ENCODE measurements at places on chromosomes 13 and 19. TPM values are rescaled to one million over a fixed set of nuclear protein-coding genes. Genes with fewer than 3 reads are reported as not detected.

DNA sequence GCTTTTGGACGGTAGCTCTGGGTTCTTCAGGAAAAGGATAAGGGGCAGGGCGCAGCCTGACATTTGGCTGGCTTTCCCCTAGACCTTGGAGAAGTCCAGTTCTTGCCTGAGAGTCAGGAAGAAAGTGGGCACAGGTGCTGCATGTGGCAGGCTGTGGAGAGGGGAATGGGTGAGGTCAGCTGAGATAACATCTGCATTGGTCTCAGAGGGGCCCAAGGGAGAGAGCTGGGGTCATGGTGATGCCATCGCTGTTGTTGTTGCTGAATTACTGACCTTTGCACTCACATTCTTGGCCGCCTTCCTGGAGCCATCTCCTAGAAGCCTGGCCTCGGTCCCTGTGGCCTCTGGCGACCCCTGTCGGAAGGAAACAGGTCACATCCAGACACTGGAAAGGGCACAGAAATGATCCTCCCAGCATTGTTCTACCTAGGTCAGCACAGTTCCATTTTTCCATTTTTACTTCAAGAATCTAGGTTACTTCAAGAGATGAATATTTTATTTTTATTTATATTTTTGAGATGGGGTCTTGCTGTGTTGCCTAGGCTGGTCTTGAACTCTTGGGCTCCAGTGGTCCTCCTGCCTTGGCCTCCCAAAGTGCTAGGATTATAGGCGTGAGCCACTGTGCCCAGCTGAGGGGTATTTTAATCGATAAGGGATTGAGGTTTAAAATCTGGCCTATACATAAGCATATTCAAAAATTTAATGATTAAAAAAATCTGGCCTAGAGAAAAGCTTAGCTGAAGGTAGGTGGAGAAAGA is 6.5 kb upstream of the LIPE start:
- H3K4me3 ChIP-seq: no peak overlapping the region
- DNase-seq: no peak
- no peaks in the 10 kb centered on the region for H3K27me3 ChIP-seq
- no peak overlapping the region for H3K27ac ChIP-seq
- H3K36me3 ChIP-seq: no peaks in the 10 kb centered on the region

- no peaks in the 10 kb centered on the region for H3K27me3 ChIP-seq
- peaks cover 50% of the 10 kb centered on the region for H3K36me3 ChIP-seq
- H3K4me3 ChIP-seq: peak overlapping the region; percentile 86
- peak overlapping the region; percentile 94 for H3K27ac ChIP-seq
- DNase-seq: no peak
These were observed 1.2 kb downstream of the EEF2 start for GRCh38 chr19:3983936-3984583.

DNA sequence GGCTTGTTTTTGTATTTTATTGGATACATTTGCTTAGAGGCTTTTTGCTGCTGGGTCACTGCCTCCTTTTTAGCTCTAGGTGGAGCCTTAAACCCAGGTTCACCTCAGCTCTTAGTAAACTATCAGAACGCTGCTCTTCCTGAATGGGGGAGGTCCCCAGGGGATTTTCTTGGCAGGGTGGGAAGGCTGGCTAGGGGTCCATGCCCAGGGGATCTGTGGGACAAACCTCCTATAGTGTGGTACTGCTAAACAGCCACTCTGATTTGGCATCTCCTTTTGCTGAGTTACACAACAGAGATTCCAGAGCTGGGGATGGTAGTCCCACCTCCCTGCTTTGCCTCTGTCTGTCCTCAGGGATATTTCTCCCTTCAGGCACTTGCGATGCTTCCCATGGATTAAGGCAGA is 204.9 kb downstream of the ZIC5 start:
- no peaks in the 10 kb centered on the region for H3K36me3 ChIP-seq
- DNase-seq: no peak
- H3K4me1 ChIP-seq: no peaks in the 10 kb centered on the region
- no peaks in the 10 kb centered on the region for H3K27me3 ChIP-seq
- no peak overlapping the region for H3K4me3 ChIP-seq

GRCh38 chr19:1355568-1356507 is 27.9 kb upstream of the NDUFS7 start:
- peaks cover 12% of the 10 kb centered on the region for H3K4me1 ChIP-seq
- peak overlapping the region; percentile 75 for H3K27ac ChIP-seq
- DNase-seq: no peak
- H3K4me3 ChIP-seq: peak overlapping the region; percentile 92

GRCh38 chr13:78787190-78787589 is 128.2 kb upstream of the OBI1 start:
- no peak overlapping the region for H3K4me3 ChIP-seq
- H3K27me3 ChIP-seq: no peaks in the 10 kb centered on the region
- H3K4me1 ChIP-seq: no peaks in the 10 kb centered on the region
- H3K27ac ChIP-seq: no peak overlapping the region

Gene CYP4F2
- total RNA-seq: not detected

DNA sequence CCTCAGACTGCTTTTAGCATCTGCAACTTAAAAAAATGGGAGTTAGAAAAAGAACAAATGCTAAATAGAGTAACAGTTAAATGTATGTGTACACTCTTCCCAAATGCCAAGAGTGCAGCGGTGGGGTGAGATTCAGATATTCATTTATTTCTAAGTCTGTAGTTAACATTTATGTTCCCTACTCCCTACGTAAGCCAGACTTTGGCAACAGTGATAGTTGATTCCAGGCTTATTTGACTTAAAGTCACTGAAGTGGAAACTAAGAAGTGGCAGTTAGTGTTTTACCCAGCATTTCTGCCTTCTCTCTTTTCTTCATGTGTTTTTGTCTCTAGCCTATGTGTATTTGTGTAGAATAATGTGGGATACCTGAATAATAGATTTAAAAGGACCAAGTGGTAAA is 4.5 kb downstream of the MIR17HG start:
- H3K27me3 ChIP-seq: no peaks in the 10 kb centered on the region
- H3K4me3 ChIP-seq: no peak overlapping the region
- no peak for DNase-seq
- H3K27ac ChIP-seq: no peak overlapping the region
- H3K36me3 ChIP-seq: peaks cover 9% of the 10 kb centered on the region
- H3K4me1 ChIP-seq: peaks cover 21% of the 10 kb centered on the region

Gene ZNF490
- total RNA-seq: 8.1 TPM

DNA sequence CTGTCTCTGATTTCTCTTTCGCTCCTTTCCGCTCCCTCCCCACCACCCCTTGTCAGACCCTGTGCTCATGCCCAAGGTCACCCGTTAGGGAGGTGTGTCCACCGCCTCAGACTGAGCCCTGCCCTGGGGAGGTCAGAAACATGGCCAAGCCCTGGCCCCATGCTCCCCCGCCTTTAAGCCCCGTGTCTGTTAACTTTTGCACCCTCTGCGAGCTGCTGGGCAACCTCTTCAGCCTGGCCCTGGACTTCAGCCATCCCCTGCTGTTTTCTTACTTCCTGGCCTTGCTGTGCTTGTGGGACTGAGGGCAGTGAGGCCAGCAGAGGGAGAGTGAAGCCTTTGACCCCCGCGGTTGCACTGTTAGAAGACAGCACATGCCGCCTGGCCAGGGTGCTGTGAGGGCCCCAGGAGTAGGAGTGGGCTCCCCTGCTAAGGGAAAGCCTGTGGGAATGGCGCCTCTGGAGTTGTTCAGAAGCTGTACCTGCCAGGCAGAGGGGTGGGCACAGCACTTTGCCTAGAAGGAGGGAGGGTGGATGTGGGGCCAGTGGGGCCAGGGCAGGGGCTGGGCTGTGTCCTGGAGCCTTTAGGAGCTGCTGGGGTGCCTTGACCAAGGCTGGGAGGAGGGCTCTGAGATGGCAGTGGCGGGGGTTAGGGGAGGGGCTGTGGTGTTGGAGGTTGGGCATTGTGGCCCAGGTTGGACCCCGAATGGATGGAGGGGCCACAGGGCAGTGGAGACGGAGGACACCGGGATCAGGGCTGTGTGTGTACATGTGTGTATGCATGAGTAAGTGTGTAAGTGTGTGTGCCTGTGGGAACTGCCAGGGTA is 7.9 kb downstream of the UPF1 start:
- H3K27me3 ChIP-seq: no peaks in the 10 kb centered on the region
- no peak overlapping the region for H3K4me3 ChIP-seq
- peaks cover 31% of the 10 kb centered on the region for H3K4me1 ChIP-seq
- no peaks in the 10 kb centered on the region for H3K36me3 ChIP-seq
- H3K27ac ChIP-seq: no peak overlapping the region

GRCh38 chr19:12527034-12527836 is 24.0 kb downstream of the ZNF564 start:
- DNase-seq: no peak
- no peaks in the 10 kb centered on the region for H3K4me1 ChIP-seq
- H3K27ac ChIP-seq: no peak overlapping the region
- H3K36me3 ChIP-seq: peaks cover 64% of the 10 kb centered on the region

Measured in thoracic aorta (tissue), 2 donors.